ENCODE measurements at places on chromosomes 7 and 10.

- DNase-seq, result no peak
Observed at GRCh38 chr10:60951272-60951724, 7.3 kb upstream of the RHOBTB1 start.

DNA sequence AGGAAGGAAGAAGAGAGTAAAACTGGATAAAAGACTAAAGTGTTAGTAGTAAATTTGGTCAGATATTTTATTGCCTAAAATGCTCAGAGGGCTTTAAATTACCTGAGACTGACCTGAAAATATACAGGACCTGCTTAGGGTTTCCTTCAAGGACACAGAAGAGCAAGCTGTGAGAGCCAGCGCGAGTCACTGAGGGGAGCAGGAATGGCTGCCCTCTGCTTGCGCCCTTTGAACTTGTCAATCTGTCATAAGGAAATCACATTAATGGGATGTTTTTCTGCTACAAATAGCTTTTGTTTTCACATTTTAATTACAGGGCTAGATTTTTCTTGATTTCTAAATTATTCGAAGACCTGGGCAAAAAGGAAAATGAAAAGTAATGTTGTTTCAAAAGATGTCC is 26.9 kb downstream of the DNAJB9 start:
- DNase-seq, result no peak

GRCh38 chr10:131636841-131637724 is 263.7 kb upstream of the PPP2R2D start:
- DNase-seq, result no peak

- DNase-seq, result no peak
Observed at GRCh38 chr7:157483515-157483914, 146.7 kb downstream of the DNAJB6 start.

GRCh38 chr10:28842321-28842720 is 165.0 kb downstream of the BAMBI start:
- DNase-seq, result no peak

GRCh38 chr7:129169686-129170440 is 18.6 kb upstream of the SMO start:
- DNase-seq, result no peak

- no peak for DNase-seq
Observed at GRCh38 chr10:18368682-18369081, 228.5 kb downstream of the CACNB2 start.

DNA sequence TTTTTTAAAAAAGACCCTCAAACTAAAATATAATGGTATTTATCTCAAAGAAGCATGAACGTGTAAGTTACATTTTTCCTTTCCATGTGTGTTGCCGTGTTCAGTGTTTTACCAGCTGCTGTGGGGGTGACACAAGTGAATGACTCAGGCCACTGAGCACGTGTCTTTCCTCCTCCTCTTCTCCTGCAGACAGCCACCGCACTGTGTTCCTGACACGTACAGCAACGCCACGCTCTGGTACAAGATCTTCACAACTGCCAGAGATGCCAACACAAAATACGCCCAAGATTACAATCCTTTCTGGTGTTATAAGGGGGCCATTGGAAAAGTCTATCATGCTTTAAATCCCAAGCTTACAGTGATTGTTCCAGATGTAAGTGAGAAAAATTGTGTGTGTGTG is 29.7 kb downstream of the TMEM248 start:
- no peak for DNase-seq

DNA sequence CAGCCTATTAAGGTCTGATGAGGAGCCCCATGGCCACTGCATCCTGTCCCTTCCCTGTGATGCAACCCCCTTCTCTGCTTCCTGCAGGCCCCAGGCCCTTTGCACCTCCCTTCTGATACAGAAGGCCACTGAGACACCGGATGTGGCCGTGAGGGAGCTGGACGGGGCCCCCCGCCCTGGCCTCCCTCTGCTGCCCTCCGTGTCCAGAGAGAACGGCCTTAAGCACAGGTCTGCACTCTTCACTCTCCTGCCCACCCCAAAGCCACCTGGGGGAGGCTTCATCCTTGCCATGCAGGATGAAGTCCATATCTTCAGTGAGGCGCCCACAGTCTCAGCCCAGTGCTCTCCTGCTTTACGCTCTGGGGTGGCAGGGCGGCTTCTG is 86.9 kb upstream of the GNA12 start:
- DNase-seq, result no peak

GRCh38 chr10:103772096-103772845 is 83.1 kb downstream of the SH3PXD2A start:
- peak; percentile 44 for DNase-seq

GRCh38 chr7:595621-596010 is 76.0 kb upstream of the PDGFA start:
- no peak for DNase-seq

GRCh38 chr10:68112837-68113236 is 3.5 kb downstream of the MYPN start:
- DNase-seq, result no peak

DNA sequence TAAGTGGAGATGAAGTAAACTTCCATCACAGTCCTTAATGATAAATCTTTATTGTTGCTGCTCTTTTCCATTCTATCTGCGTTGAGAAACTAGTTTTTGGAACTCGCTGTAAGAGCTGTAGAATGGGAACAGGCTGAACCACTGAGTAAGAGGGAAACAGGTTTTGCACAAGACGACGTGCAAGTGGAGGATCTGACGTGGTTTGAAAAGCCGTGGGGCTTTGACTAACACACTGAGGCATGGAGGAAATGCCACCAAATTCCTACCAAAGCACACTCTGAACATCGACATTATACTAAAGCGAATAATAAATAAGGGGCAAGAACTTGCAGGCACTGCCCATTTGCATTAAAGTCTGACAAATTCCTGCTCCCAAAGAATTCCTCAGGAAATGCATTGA is 160.6 kb downstream of the KLF6 start:
- DNase-seq, result peak; percentile 12

GRCh38 chr7:34752929-34753328 is 94.9 kb downstream of the NPSR1 start:
- no peak for DNase-seq

DNA sequence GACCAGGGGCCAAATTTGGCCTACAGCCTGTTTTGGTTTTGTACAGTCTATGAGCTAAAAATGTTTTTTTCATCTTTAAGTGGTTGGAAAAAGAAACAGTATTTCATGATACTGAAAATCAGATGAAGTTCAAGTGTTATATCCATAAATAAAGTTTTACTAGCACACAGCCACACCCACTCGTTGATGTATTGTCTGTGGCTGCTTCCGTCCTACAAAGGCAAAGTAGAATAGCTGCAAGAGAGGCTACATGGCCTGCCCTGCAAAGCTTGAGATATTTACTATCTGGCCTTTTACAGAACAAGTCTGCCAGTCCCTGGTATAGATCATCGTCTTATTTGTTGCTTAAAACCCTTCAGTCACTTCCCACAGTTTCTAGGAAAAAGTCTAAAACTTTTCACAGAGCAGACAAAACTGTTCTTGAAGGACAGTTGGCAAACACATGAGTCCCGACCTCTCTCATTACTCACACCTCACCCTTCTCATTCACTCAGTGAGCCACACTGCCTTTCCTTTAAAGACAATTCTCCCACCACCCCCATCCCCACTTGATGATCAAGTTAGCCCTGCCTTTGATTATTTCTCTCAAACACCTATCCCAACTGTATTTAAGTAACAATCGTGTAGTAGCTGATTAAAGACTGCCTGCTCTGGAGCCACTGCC is 9.9 kb downstream of the RHEB start:
- DNase-seq, result no peak

DNA sequence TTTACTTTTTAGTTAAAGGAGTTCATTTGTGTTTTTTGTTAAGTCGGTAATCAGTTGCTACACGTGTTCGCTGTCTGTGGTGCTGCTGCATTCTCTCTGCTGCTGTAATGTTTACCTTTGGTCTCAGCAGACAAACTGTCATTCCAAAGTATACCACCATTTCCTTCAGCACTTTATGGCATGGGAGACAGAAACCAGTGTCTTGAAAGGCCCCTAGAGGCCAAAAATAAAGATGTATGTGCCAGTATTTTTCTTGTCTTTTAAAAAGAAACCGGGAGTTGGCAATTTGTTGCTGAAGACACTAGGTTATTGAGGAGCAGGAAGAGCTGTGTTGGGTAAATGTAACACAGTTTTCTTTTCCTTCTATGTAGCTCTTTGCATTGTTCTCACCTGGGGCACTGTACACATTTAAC is 24.1 kb downstream of the ZNF92 start:
- no peak for DNase-seq

DNA sequence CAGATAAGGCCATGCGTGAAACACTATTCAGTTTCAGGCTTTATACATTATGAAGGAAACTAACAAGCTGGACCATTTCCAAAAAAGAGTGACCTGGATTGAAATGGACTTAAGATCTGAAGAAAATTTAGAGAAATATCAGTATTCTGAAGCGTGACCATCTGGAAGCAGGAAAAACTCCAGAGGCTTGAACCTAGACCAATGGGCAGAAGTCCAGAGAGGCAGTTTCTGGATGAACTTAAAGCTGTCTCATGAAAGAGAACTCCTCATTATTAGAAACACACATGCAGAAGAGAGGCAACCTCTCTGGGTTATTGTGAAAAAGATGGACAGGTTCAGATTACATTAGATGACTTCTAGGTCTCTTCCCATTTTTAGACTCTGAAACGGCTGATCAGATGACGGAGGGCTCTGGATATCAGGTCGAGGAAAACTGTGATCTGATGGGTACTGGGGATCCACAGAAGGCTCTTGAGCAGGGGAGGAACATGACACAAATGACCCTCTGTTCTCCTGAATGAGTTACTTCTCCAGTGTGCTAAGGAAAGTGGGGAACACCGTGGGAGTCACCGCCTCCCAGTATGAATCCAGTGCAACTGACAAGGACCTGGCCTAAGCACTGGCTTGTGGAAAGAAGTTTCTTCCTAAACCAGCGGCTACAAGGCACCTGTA is 116.5 kb downstream of the SPDYE5 start:
- DNase-seq, result no peak

GRCh38 chr10:26474026-26474425 is 35.9 kb downstream of the APBB1IP start:
- no peak for DNase-seq

DNA sequence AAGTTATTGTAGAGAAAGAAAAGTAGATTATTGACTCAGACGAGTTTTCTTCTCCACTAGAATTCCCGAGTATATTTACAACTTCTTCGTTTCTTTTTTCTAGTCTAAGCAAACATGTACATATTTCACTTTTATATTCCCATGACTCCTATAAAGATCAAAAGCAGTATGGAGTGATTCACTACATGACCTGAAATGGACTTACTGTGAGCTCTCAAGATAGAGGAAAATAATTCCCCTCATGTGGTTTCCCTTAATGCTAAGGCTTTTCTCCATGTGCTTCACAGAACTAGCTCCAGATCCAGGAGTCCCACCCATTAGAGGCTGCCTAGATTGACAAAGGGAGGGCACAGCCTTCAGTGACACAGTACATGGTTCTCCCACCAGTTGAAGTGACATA is 823.1 kb upstream of the LRRTM3 start:
- DNase-seq, result no peak

- DNase-seq, result no peak
Observed at GRCh38 chr10:12409613-12410012, 60.3 kb downstream of the CAMK1D start.

- no peak for DNase-seq
Observed at GRCh38 chr10:42864575-42864974, 82.0 kb downstream of the BMS1 start.

GRCh38 chr10:96512524-96513304 is 1.0 kb downstream of the TLL2 start:
- DNase-seq, result no peak

DNA sequence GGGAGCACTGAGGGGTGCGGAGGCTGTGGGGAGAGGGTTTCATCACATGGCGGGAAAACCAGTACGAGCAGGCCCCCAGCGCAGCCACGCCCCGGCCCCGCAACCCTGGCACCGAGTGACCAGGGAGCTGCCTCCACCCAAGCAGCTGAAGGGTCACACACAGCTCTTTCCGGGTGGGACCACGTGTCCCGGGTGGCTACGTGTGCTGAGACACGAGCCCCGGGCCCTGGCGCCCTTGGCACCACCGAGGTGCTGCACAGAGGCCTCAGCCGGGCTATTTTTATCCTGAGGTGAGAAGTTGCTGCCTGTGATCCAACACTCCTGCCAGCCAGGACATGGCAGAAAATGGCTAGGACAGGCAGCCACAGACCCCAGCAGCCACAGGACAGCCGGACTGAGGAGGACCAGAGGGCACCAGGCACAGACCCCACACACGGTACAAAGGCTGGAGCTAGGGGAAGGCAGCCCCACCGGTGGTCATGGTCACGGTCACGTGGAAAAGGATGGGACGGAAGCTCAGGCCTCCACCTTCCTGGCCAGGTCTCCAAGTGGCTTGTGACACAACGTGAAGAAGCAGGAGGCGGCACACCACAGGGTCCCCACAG is 223.7 kb downstream of the MAD1L1 start:
- DNase-seq, result no peak

DNA sequence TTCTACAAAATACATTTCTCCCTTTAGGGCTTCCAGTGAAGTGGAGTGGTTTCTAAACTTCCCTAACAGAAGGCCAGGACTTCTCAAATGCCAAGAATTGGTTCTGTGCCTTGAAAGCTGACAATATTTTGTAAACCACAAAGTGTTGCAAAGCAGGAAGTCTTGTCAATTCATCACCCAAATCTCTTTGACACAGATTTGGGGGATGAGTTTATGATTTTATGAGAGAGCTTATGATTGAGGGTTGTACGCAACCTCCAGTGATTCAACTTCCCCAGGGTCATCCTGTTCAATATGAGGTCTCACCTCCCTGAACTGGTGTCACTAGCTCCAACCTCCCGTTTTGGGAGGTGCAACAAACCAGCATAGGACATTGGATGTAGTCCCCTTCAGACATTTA is 83.7 kb downstream of the PRLHR start:
- DNase-seq, result no peak

DNA sequence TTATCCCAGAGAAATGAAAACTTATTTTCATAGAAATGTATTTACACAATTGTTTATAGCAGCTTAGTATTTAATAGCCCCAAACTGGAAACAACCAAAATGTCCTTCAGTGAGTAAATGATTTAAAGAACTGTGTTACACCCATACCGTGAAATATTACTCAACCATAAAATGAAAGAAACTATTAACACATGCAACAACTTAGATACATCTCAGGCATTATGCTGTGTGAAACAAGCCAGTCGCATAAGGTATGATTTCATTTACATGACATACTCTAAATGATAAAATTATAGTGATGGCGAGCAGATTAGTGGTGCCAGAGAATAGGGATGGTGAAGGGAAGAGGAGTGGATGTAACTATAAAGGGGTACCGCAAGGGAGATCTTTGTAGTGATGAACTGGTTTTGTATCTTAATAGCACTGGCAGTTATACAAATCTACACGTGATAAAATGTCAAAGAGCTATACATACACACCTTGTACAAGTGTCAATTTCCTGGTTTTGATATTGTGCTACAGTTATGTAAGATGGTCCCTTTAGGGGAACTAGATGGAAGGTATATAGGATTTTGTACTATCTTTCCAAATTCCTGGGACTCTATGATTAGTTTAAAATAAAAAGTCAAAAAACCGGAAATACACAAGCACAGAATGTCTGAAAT is 40.5 kb downstream of the MACC1 start:
- no peak for DNase-seq

GRCh38 chr10:93547522-93547921 is 18.9 kb upstream of the FFAR4 start:
- DNase-seq, result no peak

GRCh38 chr10:99555825-99556523 is 23.2 kb downstream of the NKX2-3 start:
- DNase-seq, result no peak
